ENCODE measurements at places on chromosomes 2 and 18.

DNA sequence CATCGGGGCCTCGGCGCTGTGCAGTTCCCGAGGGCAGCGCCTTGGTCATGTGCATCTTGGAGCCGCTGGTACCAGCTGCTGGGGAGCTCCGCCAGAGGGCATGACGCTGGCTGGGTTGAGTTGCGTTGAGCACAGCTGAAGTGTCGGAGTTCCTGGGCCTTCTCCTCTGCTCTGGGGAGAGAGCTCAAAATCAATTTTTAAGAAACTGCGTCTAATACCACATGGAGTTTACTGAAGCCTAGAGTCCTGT is 48.7 kb downstream of the GREB1 start:
- DNase-seq: no peak

DNA sequence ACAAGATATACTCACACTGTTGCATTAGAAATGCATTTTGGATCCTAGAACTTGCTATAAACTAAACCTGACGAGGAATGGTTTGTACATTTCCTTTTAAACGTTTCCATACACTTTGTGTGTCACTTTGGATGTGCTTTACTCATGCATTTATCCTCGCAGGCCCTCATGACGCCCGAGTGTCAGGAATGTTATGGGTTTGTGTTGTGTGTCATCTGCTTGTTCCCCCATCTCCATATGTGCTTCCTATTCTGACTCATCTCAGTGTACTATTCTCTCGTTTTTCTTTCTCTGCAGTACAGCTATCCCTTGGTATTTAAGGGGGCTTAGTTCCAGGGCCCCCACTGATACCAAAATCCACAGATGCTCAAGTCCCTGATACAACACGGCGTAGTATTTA is 121.5 kb upstream of the RASGRP3 start:
- DNase-seq: no peak

DNA sequence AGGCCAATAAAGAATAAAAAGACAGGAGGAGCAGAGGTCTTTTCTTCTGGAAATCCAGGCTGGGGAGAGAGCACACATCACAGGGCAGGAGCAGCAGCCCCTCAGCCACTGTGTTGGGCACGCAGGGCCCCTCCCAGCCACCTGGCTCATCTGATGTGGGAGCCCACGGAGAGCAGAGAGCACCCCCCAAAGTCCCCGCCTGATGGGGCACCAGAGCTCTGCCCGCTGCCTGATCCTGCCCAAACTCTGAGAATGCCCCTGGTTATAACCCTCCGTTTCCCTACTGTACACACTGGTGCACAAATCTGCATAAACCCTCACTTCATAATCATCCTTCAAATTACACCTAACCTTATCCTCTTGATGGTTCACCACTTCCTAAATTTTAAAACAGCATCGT is 111.3 kb downstream of the HDAC4 start:
- no peak for DNase-seq

DNA sequence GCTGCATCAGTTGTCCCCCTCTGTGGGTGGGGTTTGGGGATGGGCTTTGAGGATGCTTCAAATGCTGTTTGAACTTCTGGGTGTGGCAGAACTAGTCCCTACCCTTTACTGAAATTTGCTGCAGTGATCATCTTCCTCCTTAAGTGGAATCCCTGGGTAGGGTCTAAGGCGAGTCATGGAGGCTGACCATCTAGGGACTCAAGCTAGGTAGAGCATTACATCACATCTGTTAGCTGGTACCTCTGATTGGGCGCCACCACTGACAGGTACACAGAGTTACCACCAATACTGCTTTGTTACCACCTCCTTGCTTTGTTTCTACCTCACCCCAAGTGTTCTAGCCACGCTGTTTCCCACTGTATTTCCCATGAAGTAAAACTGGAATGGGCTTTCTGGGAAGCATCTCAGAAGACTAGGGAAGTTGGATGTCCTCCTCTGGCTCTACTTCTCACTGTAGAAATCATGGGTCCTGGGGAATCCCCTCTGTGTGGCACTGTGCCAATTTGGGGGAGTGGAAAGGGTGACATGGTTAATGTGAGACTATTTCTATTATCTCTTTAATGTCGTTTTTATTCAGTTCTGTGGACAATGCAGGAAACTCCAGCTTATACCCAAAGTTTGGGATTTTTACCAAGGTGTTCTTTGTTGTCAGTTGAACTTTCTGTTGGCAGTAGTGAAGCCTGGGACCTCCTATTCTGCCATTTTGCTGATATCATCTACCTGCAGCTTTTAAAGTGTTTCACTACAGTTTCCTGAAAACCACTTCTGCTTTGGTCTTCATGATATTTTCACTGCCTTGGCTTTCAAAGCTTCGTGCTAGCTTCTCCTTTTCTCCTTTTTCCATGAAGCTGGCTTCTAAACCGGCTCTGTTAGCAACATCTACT is 14.5 kb upstream of the SULT1C4 start:
- no peak for DNase-seq

DNA sequence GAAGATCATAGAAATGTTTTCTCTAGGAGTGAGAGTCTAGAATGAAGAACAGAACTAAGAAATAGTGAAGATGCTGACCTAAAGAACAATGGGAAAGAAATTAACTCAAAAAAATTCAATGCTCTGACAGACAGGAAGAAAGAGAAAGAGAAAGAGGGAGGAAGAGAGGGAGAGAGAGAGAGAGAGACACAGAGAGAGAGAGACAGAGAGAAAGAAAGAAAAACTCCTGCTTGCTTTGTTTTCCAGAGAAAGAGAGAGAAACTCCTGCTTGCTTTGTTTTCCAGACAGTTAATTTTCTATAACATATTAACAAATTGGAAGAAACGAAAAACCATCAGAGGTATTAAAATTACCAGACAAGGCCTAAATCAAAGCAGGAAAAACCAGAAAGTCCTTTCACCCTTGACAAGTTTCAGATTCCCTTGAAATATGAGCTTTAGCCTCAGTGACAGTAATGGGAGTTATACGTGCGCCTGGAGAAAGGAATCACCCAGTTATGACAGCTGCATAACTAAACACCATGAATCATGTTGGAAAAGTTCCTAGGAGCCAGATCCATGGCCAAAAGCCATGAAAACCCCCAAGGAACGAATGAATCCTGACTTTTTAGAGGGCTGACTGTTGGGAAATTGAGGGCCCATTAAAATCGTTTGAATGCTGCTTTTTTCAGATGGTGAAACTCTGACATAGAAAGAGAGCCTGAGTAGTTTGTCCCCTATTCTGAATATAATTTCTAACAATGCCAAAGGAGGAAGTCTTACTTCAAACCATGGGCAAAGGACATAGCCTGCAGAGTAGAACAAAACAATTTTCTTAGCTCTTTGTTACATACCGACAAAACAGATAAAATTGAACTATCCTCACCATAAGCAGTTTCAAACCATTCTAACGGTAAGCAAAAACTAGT is 228.6 kb upstream of the CHST9 start:
- no peak for DNase-seq

- DNase-seq: no peak
Observed at GRCh38 chr2:68119504-68119903, 38.2 kb upstream of the PNO1 start.

DNA sequence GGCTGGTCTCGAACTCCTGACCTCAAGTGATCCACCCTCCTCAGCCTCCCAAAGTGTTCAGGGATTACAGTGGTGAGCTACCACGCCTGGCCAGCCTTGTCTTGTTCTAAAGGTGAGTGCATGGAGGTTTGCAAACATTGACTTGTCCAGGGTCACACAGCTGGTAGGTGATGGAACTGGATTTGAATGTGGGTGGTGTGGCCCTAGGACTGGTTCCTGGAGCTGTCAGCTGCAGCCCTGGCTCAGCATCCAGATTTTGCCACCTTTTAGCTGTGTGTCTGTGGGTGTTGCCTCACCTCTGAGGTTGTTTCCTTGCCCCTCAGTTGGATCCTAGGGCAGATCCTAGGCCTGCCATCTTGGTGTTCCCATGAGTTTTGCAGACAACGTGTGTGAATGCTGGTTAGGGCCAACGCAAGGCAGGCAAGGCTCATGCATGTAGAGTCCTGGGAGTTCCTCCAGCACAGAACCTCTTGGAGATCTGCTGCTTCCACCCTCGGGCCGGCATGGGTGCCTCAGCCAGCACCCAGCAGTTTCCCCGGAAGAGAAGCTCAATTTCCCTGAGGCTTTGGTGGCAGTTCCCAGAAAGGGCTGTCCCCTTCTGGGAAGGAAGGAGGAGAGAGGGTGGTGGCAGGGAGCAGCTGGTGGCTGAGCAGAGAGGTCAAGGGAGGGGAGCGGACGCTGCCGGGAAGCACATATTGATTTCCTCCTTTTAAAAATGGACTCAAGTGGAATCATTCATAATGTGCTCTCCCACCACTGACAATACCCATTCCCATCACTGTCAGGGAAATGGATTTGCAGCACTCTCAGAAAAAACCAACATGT is 127.6 kb upstream of the HS6ST1 start:
- DNase-seq: no peak

DNA sequence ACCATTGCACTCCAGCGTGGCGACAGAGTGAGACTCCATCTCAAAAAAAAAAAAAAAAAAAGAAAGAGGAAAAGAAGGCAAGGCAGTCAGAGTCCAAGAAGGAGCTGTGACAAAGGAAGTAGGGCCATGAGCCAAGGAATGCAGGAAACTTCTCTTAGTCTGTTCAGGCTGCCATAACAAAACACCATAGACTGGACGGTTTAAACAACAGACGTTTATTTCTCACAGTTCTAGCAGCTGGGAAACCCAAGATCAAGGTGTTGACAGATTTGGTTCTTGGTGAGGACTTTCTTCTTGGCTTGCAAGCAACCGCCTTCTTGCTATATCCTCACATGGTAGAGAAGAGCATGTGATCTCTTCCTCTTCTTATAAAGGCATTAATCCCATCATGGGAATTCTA is 13.1 kb upstream of the SUMO1 start:
- DNase-seq: no peak

- no peak for DNase-seq
Observed at GRCh38 chr18:58398648-58399398, 230.1 kb downstream of the ALPK2 start.

GRCh38 chr18:50494569-50494968 is 65.3 kb upstream of the MAPK4 start:
- DNase-seq: no peak

GRCh38 chr2:69138247-69138772 is 125.3 kb downstream of the ANTXR1 start:
- no peak for DNase-seq

GRCh38 chr18:58567453-58568196 is 61.3 kb downstream of the ALPK2 start:
- no peak for DNase-seq

GRCh38 chr18:9724797-9725585 is 16.9 kb downstream of the RAB31 start:
- no peak for DNase-seq

DNA sequence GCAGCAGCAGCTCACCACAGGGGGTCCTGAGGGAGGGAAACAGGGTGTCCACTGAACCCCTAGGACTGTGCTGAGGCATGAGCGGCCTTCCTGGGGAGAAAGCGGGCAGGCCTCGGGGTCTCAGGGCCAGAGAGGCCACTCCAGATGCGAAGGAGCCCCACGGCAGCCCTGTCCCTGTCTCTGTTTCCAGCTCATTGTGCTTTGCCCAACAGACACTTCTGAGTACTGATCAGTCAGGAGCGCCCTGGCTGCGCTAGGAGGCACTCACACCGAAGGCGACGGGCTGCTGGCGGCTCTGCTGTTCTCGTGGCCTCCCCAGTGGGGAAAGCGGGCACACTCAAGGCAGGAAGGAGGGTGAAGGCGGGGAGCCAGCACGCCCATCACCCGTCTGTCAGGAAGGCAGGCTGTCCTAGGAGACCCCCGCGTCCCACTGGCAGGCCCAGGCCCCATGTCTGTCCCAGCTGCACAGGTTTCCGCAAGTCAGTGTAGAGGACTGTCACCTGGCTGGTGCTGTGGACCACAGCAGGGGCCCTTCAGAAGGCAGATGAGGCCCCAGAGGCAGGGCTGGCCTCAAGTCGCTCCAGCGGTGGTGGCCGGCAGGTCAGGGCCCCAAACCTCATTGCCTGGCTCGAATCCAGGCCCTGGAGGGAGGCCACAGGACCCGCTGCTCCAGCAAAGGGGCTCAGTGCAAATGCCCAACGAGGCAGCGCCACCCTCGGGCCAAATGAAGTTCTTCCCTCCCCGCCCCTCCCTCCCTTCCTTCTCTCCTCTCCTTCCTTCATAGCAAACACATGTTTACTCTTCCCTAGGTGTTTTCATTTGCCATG is 6.8 kb downstream of the ESPNL start:
- DNase-seq: no peak

- DNase-seq: no peak
Observed at GRCh38 chr2:127770973-127771735, 39.8 kb downstream of the WDR33 start.

DNA sequence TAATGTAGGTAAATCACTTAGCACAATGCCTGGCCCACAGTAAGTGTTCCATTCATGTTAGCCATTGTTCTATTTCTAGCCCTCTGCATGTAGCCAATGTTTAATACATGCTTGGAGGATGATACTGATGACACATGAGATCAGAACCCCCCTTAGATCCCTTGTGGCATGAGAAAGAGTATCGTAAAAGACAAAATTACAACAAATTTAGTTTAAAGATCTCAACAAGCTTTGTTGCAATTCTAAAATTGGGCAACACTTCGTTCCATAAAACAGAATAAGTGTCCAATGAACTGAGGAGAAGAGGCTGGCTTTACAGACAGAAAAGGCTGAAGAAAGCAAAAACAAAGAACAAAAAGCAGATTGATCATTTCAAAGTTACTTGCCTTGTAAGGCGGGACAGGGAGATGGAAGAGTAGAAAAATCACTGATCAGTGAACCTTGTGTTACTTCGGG is 148.7 kb upstream of the SLC1A4 start:
- DNase-seq: no peak

- DNase-seq: no peak
Observed at GRCh38 chr2:164655336-164655735, 34.1 kb upstream of the GRB14 start.

GRCh38 chr2:47174733-47175361 is 19.7 kb upstream of the STPG4 start:
- DNase-seq: no peak

- DNase-seq: peak; percentile 47
Observed at GRCh38 chr2:217988014-217988839, 14.6 kb downstream of the TNS1 start.

GRCh38 chr2:209049608-209050007 is 374.2 kb upstream of the MAP2 start:
- DNase-seq: no peak

- no peak for DNase-seq
Observed at GRCh38 chr2:86047575-86048382, 57.9 kb downstream of the POLR1A start.

DNA sequence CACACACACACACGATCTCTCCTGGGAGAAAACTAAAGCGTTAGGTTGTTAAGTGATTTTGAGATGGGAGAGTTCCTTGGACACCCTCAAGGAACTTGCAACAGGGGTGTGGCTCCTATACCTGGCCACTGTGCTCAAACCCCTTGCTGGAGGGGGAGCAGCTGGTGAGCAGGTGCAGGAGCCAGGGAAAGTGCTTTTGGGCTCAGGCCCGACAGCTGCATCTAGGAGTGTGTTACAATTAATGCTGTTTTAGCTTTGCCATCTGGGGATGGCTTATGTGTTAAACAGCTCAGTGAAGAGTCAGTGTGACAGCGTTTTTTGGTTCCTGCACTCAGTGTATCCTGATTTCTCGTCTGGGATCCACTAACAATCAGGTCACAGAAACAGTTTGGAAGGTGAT is 510.8 kb downstream of the TRIB2 start:
- DNase-seq: no peak

GRCh38 chr2:196288006-196288538 is 116.7 kb upstream of the STK17B start:
- DNase-seq: no peak

All from central memory CD8-positive, alpha-beta T cell (primary cell).